Subcutaneous preadipocyte (primary cell): ENCODE measurements at places on chromosomes 2 and 18. TPM values are rescaled to one million over a fixed set of nuclear protein-coding genes. Genes with fewer than 3 reads are reported as not detected.

Gene CRACDL
- not detected in 2 replicates for total RNA-seq

Gene SLC14A1
- total RNA-seq, result under 0.01 and 1.2 TPM in 2 replicates

Gene ZNF532
- 19.5 and 20.7 TPM in 2 replicates for total RNA-seq

Gene ZNF521
- 38.6 and 41.1 TPM in 2 replicates for total RNA-seq

Gene MEP1B
- not detected in 2 replicates for total RNA-seq

Gene CRYBA2
- not detected in 2 replicates for total RNA-seq
